ENCODE measurements at places on chromosomes 11 and 22.

DNA sequence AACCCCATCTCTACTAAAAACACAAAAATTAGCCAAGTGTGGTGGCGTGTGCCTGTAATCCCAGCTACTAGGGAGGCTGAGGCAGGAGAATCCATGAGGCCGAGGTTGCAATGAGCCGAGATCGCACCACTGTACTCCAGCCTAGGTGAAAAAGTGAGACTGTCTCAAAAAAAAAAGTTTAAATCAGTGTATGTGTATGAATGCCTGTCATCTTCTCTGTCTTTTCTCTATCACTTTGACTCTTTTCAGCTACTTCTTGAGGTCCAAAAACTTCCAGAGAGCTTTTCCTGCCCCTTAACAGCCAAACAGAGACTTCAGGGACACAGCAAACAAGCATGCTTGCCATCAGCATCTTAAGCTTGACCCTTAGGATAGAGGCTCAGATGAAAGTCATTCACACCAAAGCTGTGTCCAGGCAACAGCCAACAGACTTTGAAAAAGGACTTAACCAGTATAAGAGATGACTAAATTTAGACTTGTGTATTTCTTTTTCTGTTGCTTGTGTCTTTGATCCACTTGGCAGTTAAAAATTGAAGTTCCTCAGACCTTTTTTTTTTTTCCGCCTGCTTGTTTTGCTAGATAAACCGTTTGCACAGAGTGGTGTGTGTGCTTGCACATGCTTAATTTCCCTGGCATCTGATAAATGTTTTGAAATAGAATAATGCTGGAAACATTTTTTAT is 151.9 kb downstream of the DBX1 start:
- no peak for DNase-seq

- no peak for DNase-seq
Observed at GRCh38 chr22:20324139-20324516, 4.3 kb upstream of the DGCR6L start.

DNA sequence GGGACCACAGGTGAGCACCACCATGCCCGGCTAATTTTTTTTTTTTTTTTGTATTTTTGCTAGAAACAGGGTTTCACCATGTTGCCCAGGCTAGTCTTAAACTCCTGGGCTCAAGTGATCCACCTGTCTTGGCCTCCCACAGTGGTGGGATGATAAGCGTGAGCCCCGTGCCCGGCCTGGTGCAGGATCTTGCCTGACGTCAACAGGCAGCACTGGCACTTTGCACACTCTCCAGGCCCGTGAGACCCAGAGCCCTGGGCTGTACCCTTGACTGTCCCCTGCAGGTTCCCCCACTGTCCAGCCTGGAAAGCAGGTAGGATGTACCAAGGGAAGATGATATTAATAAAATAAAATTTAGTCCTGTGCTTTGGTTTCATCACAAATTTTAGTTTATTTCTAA is 29.1 kb upstream of the PANX2 start:
- no peak for DNase-seq

GRCh38 chr11:94315664-94316063 is 11.3 kb downstream of the IZUMO1R start:
- DNase-seq, result no peak

GRCh38 chr11:92558323-92558722 is 333.7 kb downstream of the FAT3 start:
- no peak for DNase-seq
